ENCODE measurements at places on chromosomes 5 and 9.

- DNase-seq = no peak
Observed at GRCh38 chr9:105835721-105836120, 141.4 kb downstream of the TMEM38B start.

- DNase-seq = no peak
Observed at GRCh38 chr5:179870403-179870903, 11.8 kb upstream of the MRNIP start.

DNA sequence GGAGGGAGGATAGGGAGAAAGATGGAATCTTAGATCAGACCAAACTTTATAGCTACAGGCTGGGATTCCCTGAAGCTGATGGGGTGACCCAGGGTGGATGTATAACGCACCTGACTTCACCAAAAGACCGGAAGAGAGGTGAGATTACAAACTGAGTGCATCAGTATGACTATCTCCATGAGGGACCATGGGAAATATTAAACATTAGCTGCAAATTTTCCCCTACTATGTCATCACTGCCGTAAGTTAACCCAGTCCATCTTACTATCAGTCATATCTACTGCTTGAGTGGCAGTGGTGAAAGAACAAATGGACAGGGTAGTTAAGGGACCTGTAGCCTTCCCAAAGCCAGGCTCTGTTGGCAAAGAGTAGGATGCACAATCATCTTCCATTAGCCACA lies 368.3 kb downstream of the EFNA5 start:
- no peak for DNase-seq

DNA sequence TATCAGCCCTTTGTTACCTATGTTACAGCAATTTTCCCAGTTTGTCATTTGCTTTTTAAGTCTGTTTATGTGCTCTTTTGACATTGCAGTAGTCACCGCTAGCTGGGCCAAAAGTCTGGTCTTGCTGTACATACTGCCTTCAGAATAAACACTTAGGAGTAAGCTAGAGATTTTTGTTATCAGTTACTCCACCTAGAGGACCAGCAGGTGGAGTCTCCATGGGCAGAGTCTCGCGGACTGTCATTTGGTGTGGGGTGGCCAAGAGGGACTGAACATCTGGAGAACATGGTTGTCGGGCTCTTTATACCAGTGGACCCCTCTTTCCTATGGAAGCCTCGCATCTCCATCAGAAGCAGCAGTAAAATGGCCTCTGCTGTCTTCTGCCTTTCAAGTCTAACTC lies 10.8 kb upstream of the MGAT1 start:
- DNase-seq = no peak

GRCh38 chr9:94250456-94250855 lies 8.6 kb upstream of the ZNF169 start:
- no peak for DNase-seq

- DNase-seq = no peak
Observed at GRCh38 chr5:60943624-60944023, 1.2 kb downstream of the ERCC8 start.

DNA sequence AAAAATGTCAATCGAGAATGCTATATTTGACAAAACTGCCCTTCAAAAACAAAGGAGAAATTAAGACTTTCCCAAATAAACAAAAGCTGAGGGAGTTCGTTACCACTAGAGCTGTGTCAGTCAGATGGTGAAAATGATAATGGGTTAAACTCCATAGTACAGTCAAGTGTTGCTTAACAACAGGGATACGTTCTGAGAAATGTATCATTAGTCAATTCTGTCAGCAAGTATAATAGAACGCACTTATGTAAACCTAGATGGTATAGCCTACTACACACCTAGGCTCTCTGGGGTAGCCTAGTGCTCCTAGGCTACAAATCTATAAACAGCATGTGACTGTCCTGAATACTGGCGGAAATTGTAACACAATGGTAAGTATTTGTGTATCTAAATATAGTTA lies 138.7 kb downstream of the DRD1 start:
- DNase-seq = no peak

- no peak for DNase-seq
Observed at GRCh38 chr5:149282027-149282965, 10.6 kb downstream of the AFAP1L1 start.

GRCh38 chr9:122904466-122904822 lies 715 bp downstream of the RC3H2 start:
- peak; percentile 59 for DNase-seq

DNA sequence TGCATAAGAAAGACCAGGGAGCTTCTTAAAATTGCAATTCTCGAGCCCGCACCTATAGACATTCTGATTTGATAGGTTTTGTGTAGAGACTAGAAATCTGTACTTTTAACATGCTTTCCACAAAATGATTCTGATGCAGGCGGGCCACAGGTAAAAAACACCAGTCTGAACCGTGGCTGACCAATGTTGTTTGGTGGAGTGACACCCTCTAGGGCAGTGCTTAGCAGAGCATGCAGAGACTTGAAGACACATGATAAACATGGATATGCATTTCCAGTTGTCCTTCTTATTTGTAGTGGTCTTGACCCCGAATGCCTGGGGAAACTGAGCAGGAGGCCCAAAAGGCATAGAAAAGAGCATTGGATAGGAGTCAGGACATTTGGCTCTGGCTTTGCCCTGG lies 10.5 kb upstream of the COL15A1 start:
- no peak for DNase-seq

GRCh38 chr9:69965416-69966145 lies 78.1 kb upstream of the MAMDC2 start:
- DNase-seq = no peak

DNA sequence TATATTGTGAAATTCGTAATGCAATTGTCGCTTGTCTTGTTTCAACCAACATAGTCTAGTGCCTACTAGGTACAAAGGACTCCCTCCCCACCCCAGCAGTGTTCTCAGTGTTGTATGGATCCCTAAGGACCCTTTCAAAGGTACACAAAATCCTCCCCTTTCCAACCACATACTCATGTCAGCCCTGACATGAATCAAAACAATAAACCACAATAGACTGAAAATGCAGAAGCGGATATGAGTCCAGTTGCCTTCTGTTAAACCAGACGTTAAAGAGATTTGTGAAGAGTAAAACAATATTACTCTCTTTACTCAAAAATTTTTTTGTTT lies 82.4 kb upstream of the IFNK start:
- no peak for DNase-seq

DNA sequence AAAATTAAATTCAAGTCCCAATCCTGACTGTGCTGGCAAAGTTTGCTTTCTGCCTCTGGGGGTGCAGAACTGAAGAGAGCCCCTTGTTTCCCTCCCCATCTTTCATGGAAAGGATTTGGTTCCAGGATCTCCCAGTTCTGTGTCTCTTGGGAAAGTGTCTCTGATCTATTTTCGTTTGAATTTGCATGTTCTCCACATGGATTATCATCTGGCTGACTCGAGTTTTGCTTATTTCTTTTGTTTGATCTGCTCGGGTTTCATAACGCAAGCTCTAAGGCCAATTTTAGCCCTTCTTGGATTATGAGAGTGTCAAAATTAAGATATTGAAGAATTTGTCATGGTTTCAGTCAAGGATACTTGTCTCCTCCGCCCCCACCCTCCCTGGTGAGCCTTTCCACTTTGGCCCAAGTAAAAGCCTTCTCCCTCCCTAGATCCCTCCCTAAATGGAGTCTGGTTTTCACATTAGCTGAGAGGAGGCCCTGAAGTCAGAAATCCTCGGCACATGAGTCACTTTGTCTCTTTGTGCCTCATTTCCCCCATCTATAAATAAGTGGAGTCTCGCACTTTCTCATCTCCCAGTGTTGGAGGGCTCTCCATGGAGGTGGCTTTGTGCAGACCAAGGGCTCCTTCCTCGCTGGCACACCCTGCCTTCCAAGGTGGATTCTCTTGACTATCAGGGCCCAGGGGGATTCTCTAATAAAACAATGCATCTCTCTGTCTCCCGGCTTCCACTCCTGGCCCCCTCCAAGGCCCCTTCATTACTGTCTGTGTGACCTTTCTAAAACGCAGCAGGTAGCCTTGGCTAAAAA lies 17.3 kb downstream of the ADRB2 start:
- DNase-seq = no peak

- no peak for DNase-seq
Observed at GRCh38 chr5:54224103-54224826, 86.1 kb downstream of the ARL15 start.

GRCh38 chr5:66647146-66647856 lies 51.1 kb downstream of the MAST4 start:
- no peak for DNase-seq

DNA sequence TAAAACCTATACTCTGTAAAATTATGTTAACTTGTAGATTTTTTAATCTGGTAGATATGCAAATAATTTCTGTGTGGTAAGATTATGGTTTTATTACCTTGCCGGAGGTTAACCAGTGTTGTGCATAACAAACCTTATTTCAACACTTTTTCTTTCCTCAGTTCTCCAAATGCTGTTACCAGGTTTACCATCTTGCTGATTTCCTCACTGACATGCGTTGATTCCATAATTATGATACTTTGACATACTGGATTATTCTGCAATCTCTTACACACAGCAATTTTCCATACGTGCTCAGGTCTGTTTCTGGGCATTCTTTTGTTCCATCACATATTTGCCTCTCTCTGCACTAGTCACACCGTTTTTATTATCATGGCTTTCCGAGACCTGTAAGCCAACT lies 77.6 kb downstream of the TTC39B start:
- no peak for DNase-seq

GRCh38 chr9:121708768-121709488 lies 57.5 kb downstream of the DAB2IP start:
- DNase-seq = no peak

DNA sequence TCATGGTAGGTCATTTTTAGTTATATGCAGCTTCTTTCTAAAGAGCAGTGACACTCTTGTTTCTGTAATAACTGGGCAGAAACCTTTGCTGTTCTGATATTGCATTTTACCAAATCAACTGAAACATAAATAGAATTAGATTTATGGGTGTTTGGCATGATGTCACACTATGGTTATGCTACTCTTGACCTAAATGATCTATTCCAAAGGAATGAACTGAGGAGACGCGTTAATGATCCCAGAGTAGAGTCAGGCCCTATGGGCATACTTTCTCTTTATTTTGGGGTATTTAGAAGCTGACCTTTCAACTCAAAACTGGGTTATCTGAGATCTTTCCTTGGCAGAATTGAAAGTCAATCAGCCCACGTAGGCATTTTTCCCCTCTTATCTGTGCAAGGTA lies 146.8 kb upstream of the ADAMTSL1 start:
- DNase-seq = no peak

- DNase-seq = no peak
Observed at GRCh38 chr5:58491216-58491892, at the start of gene GAPT. GAPT (plus strand) TSS chr5:58491435; CDS start chr5:58494537, 3,102 bp downstream.
